Activated T-helper 1 cell treated with anti-CD3 and anti-CD28 coated beads, Interleukin-12 subunit alpha, Interleukin-12 subunit beta, Interleukin-2, Interleukin-4 antibody, amounts not matched to agents 30 ng/mL and 10 ng/mL and 1 ng/mL, durations not matched to agents 14 hours and 24 hours and 36 hours (primary cell): ENCODE measurements at places on chromosomes 1 and 21. TPM values are rescaled to one million over a fixed set of nuclear protein-coding genes. Genes with fewer than 3 reads are reported as not detected.

The CLCA1 gene
- total RNA-seq: not detected in 2 replicates

DNA sequence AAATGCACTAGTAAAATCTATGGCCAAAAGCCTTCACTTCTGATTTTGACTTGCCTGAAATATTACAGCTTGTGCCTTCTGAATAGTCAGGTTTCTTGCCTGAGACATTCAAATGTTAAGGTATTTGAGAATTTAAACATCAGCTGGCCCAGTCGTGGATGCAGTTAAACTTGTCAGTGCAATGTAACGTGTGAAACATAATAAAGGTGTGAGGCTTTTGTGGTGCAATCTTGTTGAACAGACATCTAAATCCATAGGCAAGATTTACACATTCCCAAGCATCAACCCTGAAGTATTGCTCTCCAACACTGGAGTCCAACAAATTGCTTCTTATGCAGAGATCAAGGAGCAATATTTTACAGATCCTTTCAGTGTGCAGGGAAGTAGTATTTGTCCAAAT, 4.4 kb downstream of the CCN1 start:
- DNase-seq: no peak

The CYP4A11 gene
- total RNA-seq: not detected in 2 replicates

The NPPA gene
- total RNA-seq: not detected in 2 replicates

- no peak for DNase-seq
Measured at GRCh38 chr1:32701951-32702598, 495 bp downstream of the SYNC start.

The LCE2B gene
- total RNA-seq: not detected in 2 replicates

DNA sequence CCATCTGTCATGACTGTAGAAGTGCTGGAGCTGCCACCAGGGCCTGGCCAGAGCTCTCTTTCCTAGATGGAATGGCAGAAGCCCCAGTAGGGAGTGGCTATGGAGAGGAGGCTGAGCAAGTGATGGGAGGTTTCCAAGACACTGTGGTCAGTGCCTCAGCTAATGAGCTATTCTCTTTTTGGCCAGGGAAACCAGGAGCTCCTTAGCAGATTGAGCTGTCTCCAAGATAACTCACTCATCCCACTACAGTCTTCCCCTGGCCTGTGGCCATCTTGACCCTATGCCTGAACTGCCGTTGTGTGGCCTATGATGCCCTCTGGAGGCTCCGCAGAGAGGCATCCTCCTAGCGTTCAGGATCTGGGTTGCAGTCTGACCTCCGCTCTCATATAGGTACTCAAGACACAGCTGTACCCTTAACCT, 60.5 kb downstream of the ERI3 start:
- no peak for DNase-seq

DNA sequence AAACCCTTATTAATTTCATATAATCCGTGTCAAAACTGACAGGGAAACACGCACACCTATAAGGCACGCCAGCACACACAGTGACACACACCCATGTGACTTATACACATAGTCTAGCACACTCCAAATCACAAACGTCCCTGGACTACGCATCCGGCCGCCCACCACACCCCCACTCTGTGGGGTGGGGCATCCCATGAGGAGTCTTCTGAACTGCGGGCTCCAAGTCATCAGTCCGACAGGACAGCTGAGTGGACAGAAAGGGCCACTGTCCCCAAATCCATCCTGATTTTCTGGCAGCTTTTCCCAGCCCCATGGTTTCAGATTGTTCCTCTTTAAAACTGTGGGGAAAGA, 829 bp downstream of the PEA15 start:
- DNase-seq: no peak

DNA sequence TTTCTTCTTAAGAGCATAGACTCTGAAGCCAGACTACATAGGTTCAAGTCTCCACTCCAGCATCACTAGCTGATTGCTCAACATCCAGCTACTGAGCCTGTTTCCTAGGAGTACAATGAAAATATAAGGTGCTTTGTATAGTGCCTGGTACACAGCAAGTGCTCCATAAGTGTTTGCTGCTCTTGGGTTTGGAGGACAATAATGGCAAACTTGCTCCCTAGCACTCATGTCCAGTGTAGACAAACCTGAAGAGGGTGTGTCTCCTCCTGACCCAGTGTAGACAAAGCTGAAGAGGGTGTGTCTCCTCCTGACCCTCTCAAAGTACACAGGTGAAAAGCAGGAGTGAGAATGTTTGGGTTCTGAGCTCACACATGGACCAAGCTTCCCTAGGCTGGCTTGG, 10.5 kb upstream of the ECE1 start:
- DNase-seq: no peak

The CFAP57 gene
- total RNA-seq: not detected in 2 replicates

The DNAJC28 gene
- total RNA-seq: 0.12 and 0.18 TPM in 2 replicates

The ST7L gene
- 12.2 and 13.5 TPM in 2 replicates for total RNA-seq
